Right ventricle myocardium superior (tissue), 1 donor: ENCODE measurements at places on chromosomes 7 and 10. TPM values are rescaled to one million over a fixed set of nuclear protein-coding genes. Genes with fewer than 3 reads are reported as not detected.

GRCh38 chr10:124917428-124918190, 24.3 kb upstream of the ZRANB1 start:
- DNase-seq: peak; percentile 53

GRCh38 chr7:636396-636795, 90.1 kb upstream of the DNAAF5 start:
- DNase-seq: no peak

The MMD2 gene
- total RNA-seq: not detected

The NEUROG3 gene
- total RNA-seq: not detected

GRCh38 chr7:28973591-28973990, 15.5 kb upstream of the TRIL start:
- DNase-seq: no peak

DNA sequence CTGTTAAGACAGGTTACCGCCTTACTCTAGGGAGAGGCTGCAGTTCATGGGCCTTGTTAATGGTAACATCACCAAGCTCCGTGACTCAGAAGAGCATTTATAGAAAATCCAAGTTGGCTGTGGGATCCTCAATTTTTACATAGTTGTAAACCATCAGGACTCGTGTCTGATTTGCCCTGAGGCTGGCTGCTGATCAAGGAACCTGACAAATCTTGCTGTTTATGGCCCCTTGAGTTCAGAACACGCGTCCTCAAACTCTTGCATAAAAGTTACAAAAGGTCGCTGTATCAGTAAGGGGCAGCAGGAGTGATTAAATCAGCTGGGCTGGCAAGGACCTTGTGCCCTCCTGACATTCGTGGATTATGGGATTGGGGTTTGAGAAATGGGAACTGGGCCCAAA, 4.6 kb downstream of the SLC13A4 start:
- no peak for DNase-seq

DNA sequence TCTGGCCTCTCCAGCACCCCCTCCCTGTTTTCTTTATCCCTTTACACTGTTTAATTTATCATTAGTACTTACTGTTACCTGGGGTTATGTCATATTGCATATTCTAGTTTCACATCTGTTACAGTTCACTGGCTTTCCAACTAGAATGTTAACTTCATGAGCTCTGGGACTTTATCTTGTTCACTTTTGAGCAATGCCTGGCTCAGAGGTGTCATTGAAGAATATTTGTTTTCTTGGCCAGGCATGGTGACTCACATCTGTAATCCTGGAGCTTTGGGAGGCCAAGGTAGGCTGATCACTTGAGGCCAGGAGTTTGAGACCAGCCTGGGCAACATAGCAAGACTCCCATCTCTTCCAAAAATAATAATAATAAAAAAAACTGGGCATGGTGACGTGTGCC, 40.7 kb downstream of the LRGUK start:
- DNase-seq: no peak

- DNase-seq: no peak
Measured at GRCh38 chr7:140519007-140519399, 39.7 kb upstream of the MKRN1 start.

DNA sequence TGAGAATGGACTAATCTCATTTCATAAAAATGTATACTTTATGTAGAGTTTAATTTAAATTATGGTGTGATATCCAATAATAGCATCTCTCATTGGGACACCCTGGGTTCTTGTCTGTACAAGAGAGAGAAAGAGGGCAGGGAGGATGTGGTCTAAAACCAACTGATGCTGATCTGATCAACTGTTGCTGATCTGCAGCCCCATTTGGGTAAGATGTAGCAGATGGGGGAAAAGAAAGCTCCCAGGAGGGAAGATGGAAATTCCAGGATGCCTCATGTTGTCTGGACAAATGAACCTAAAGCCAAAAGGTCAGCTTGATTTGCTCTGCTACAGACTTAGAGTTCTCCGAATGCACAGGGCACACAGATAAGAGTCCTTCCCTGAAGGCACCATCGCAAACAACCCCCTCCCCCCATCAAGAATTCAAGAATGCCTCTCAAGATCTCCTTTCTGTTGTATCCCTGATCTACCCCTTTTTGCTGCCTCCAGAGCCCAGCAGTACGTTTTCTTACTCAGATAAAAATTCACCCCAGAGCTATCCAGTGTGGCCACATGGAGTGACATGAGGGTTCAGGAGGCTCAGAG, 171.4 kb upstream of the INHBA start:
- DNase-seq: no peak
